ENCODE measurements at places on chromosomes 16 and 17. TPM values are rescaled to one million over a fixed set of nuclear protein-coding genes. Genes with fewer than 3 reads are reported as not detected.

Gene USP6
- total RNA-seq, result 0.15 TPM

DNA sequence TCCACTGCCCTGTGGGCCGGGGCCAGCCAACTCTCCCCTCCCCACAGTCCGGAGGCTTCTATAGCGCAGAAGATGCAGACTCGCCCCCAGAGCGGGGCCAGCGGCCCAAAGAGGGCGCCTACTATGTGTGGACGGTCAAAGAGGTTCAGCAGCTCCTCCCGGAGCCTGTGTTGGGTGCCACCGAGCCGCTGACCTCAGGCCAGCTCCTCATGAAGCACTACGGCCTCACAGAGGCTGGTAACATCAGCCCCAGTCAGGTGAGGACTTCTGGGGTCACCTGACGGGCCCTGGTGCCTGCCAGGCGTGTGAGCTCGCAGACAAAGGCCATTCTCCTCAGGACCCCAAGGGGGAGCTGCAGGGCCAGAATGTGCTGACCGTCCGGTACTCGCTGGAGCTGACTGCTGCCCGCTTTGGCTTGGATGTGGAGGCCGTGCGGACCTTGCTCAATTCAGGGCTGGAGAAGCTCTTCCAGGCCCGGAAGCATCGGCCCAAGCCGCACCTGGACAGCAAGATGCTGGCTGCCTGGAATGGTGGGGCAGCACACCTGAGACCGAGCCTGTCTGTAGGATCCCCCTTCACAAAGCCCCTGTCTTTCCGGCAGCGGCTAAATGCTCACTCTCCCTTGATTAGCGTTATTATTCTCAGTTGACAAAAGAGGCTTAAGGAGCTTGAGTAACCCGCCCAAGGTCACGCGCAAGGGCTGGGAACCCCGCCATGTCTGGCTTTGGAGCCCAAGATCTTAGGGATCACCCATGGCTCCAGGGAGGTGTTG, 3.9 kb downstream of the SPATA20 start:
- DNase-seq, result peak; percentile 84

- DNase-seq, result no peak
Measured at GRCh38 chr16:4309102-4309832, 6.6 kb upstream of the GLIS2 start.

DNA sequence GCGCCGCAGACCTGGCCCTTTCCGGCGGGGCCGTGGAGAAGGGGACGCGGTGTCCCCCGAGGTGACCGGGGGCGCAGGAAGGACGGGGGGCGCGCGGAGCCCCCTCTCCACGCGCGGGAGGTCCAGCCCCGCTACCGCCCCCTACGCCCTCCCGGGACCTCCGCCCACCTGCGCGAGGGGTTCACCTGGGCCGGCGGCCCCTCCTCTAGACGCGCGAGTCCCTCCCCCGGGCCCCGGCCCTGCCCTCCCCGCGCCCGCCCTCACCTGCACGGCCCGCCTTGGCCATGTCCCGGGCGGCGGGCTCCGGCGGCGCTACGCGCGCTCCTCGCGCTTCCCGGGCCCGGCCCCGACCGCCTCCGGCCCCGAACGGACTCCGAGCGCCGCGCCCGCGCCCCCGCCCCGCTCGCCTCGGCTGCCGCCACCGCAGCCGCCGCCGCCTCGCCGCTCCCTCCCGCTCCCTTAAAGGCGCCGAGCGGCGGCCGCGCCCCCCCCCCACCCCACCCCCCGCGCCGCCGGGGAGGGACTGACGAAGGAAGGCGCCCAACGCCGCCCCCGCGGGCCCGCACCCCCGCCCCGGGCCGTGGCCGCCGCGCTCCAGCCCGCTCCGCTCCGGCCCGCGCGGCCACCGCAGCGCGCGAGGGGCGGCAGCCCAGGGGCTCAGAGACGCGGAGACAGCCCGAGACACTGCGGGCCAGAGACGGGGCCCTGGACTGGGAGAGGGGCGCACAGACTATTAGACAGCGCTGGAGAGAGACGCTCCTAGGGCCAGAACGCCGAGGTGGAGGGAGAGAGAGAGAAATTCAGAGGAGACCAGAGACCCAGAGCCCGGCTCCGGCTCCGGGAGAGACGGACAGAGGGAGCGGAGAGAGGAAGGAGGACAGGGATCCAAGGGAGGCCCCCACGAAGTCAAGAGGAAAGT, at the start of gene PITPNM3:
Gene PITPNM3, minus strand, starts transcription at position 435 of the 919 bp plus-strand sequence. Its CDS starts 149 bp downstream, at position 286.
- DNase-seq, result peak; percentile 42

DNA sequence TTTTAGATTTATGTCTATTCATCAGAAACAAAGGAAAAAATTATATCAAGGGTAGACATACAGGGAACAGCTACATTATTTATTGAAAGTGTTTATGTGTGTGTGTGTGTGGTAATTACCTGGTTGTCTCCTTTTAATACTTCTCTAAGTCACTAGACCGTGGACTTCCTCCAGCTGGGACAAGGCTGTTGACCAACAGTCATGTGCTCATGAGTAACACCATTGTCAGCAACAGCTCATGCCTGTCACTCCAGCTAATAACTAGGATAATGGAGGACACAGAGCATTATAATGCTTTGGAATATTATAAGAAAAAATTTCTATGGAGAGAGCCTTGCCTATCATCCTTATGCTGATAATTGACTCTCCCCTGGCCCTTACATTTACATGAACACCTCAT, 125.3 kb upstream of the SALL1 start:
- DNase-seq, result no peak

DNA sequence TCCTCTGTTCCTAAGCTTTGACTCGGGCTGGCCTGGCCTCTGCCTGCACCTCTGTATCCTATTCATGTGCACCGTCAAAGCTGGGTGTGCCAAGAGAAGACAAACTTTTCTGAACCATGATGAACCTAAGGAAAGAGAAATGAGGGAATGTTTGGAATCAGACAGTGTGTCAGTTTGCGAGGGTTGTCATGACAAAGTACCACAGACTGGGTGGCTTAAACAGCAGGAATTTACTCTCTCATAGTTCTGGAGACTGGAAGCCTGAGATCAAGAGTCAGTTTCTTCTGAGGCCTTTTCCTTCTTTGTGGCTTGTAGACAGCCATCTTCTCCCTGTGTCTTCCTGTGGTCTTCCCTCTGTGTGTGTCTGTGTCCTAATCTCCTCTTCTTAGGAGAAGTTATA, 129.0 kb downstream of the KATNIP start:
- DNase-seq, result no peak

All from left lung (tissue), 14 donors.